Glutamatergic neuron (in vitro differentiated cells): ENCODE measurements at places on chromosomes 4 and X. TPM values are rescaled to one million over a fixed set of nuclear protein-coding genes. Genes with fewer than 3 reads are reported as not detected.

DNA sequence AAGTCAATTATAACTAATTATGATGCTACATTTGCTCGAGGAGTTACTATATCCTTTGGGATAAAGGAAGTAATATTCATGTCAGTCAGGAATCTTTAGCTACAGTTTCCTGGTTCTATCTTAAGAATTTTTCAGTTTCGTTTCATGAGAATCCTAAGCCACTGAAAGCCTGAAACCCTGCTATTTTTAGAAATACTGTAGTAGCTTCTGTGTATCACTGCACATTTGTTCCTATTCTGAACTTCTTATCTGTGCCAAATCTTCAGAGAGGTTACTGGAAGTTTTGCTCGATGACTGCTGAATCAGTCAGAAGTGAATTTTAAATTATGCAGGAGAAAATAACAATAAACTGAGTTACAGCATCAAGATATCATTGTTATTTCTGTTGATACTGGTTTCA is 249.2 kb downstream of the TENM3 start:
- H3K27ac ChIP-seq = no peak overlapping the region
- peaks cover 50% of the 10 kb centered on the region for H3K4me1 ChIP-seq
- no peak for DNase-seq
- no peaks in the 10 kb centered on the region for H3K36me3 ChIP-seq
- no peak overlapping the region for H3K4me3 ChIP-seq
- no peaks in the 10 kb centered on the region for H3K27me3 ChIP-seq

DNA sequence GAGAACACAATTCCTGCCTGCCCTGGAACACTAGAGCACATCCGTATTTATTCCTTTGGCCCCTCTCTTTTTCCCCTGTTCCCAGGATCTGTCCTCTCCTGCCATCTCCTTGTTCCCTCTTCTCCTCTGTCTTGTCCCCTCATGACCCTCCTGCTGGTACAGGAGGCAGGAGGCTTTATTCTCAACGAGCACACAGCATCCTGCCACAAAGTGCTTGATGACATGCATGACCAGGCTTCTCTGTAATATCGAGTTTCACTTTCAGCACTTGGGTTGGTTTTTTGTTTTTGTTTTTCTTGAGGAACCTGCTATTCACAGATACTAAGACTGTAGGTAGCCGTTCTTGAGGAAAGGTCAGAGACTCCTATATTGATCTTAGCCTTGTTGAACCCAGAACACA is 35.3 kb downstream of the NALF2 start:
- H3K27me3 ChIP-seq = peaks cover 2% of the 10 kb centered on the region
- H3K36me3 ChIP-seq = peaks cover 9% of the 10 kb centered on the region

DNA sequence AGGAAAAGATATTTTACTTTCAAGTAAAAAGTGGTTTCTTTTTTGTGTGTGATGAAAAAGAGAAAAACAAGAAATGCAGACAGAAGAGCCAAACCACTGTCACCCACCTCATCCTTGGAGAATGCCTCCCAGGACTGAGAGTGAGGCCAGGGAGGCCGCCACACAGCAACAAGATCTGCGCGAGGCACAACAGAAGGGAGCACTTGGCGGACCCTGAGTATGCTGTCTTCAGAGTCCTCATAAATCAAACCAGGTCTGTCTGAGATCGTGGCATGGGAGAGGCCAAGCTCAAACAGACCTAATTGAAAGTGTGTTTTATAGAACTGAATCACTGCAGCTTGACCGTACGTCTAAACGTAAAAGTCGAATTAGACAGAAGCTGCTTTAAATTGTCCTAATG is 134.3 kb upstream of the VCX2 start:
- H3K27ac ChIP-seq = no peak overlapping the region
- no peaks in the 10 kb centered on the region for H3K36me3 ChIP-seq
- H3K4me1 ChIP-seq = no peaks in the 10 kb centered on the region

PCYT1B gene
- total RNA-seq = 19.5 TPM

GRCh38 chrX:22148565-22148964 is 116.4 kb downstream of the PHEX start:
- H3K27me3 ChIP-seq = no peaks in the 10 kb centered on the region
- no peaks in the 10 kb centered on the region for H3K4me1 ChIP-seq
- H3K4me3 ChIP-seq = no peak overlapping the region

- no peak for DNase-seq
- peaks cover 14% of the 10 kb centered on the region for H3K27me3 ChIP-seq
- no peaks in the 10 kb centered on the region for H3K4me1 ChIP-seq
Observed at GRCh38 chr4:5052726-5053425, 1.6 kb downstream of the STK32B start.

XG gene
- total RNA-seq = not detected

GRCh38 chrX:70129816-70130215 is 3.4 kb upstream of the IGBP1 start:
- H3K27ac ChIP-seq = no peak overlapping the region
- H3K4me1 ChIP-seq = peaks cover 2% of the 10 kb centered on the region
- no peaks in the 10 kb centered on the region for H3K36me3 ChIP-seq
- no peaks in the 10 kb centered on the region for H3K27me3 ChIP-seq
- no peak for DNase-seq

- no peaks in the 10 kb centered on the region for H3K4me1 ChIP-seq
- DNase-seq = no peak
- H3K36me3 ChIP-seq = peaks cover 9% of the 10 kb centered on the region
- peaks cover 2% of the 10 kb centered on the region for H3K27me3 ChIP-seq
Observed at GRCh38 chr4:159352609-159353008, 249.7 kb downstream of the RAPGEF2 start.

- peaks cover 8% of the 10 kb centered on the region for H3K36me3 ChIP-seq
- no peak overlapping the region for H3K4me3 ChIP-seq
- H3K4me1 ChIP-seq = peaks cover 21% of the 10 kb centered on the region
- peaks cover 3% of the 10 kb centered on the region for H3K27me3 ChIP-seq
Observed at GRCh38 chr4:185728893-185729292, 83.1 kb downstream of the SORBS2 start.

OTUD6A gene
- not detected for total RNA-seq

GAB3 gene
- total RNA-seq = 9.6 TPM

DNA sequence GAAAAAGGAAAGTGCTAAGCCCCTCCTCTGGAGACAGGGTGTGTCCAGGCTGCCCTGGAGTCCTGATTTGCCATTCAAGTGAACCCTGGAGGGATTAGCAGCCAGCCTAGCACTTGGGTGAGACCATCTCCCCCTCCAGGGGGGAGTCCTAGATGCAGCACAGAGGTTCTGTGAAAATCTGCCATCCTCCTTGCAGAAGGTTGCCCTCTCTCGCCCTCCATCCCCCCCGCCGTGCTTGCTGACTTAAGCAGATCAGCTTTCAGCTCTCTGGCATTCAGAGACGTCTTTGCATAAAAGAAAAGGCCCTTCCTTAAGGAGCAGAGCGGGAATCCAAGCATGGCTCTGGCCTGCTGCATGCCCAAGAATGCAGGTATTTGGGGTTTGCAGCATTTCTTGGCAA is 102.1 kb upstream of the SCML1 start:
- H3K4me1 ChIP-seq = peaks cover 4% of the 10 kb centered on the region
- H3K4me3 ChIP-seq = peak overlapping the region; percentile 69
- H3K27ac ChIP-seq = peak overlapping the region; percentile 43
- no peaks in the 10 kb centered on the region for H3K36me3 ChIP-seq
- peaks cover 3% of the 10 kb centered on the region for H3K27me3 ChIP-seq
- DNase-seq = peak; percentile 71

MAGEA2B gene
- 10.6 TPM for total RNA-seq

DNA sequence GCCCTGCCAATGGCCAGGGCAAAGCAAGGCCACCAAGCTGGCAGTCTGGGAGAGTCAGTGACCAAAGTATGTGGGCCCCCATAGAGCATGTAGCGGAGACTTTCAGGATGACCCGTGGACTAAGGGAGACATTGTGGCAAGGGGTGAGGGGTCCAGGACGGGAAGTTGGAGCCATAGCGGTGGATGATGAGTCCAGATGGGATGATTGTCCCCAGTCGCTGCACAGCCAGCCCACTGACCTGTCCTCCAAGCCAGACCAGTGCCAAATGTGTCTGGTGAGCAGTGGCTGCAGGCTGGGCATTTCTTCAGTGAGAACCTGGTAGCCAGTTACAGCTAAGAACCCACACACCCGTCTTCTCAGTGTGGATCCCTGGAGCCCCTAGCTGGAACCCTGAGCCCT is 34.3 kb downstream of the ZNF185 start:
- no peaks in the 10 kb centered on the region for H3K36me3 ChIP-seq
- no peak overlapping the region for H3K27ac ChIP-seq
- no peak for DNase-seq
- no peak overlapping the region for H3K4me3 ChIP-seq

DNA sequence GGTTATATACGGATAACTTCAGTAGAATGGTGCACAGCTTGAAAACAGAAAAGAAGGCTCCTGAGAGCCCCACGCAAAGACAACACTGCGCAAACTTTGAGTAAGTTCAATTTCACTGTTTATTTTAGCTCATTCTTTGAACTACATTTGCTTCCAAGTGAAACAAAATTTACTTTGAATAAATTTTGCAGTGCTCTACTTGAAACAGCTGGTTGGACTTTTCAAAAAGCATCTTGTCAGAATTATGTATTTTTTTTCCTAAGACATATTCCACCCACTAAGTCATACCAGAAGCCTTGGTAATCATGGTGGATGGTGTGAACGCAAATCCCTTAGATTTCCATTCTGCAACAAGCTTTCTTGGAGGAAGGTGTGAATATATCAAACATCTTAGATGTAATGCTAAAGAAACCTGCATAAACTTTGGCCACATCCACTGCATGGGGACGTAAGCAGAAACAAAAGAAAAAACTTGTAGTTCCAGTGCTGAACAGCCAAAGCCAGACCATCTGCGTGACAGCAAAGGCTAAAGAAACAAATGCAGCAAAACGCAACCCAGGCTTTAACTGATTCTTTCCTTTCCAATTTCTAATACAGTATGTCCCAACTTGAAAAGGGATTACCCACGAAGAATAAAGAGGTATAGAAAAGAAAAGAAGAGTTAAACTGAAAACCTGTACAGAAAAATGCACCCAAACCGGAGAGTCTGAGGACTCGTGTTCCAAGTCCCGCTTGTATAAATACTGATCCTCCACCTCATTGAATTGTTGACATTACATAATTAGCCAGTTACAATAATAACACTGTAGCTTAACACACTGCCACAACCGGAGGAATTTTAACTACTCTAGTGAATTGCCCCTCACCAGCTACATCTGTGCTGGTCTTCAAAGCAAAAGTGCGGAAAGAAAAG is 90.9 kb downstream of the SH3RF1 start:
- peaks cover 11% of the 10 kb centered on the region for H3K4me1 ChIP-seq
- H3K4me3 ChIP-seq = no peak overlapping the region
- peaks cover 3% of the 10 kb centered on the region for H3K27me3 ChIP-seq
- DNase-seq = no peak
- no peaks in the 10 kb centered on the region for H3K36me3 ChIP-seq

GRCh38 chr4:31655328-31655727 is 935.2 kb downstream of the PCDH7 start:
- H3K4me1 ChIP-seq = no peaks in the 10 kb centered on the region
- H3K27ac ChIP-seq = no peak overlapping the region
- DNase-seq = no peak
- no peaks in the 10 kb centered on the region for H3K36me3 ChIP-seq
- H3K27me3 ChIP-seq = no peaks in the 10 kb centered on the region
- no peak overlapping the region for H3K4me3 ChIP-seq

GRCh38 chrX:77446908-77447652 is at the start of gene FGF16:
Gene FGF16, plus strand, starts transcription at chrX:77447389. Its CDS starts 286 bp downstream, at chrX:77447675.
- H3K27ac ChIP-seq = no peak within 1 kb of the TSS
- peak; percentile 22 for DNase-seq
- H3K4me3 ChIP-seq = peak within 1 kb of the TSS; percentile 81

DNA sequence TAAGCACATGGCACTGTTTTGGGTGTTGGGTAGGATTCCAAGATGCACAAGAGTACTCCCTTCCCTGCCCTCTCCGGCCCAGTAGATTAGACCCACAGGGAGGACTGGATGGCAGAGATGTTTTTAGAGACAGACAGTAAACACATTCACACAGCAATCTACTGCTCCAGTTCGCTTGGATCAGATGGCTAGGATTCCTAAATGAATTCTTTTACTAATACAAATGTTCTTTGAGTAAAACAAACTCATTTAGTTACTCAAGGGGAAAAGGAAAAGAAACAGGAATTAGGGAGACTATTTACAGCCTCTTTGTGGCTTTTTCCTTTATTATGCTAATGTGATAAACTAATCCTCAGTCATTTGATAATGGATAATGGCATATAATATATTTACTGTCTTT is 5.9 kb downstream of the SNX25 start:
- peaks cover 20% of the 10 kb centered on the region for H3K4me1 ChIP-seq
- no peak overlapping the region for H3K4me3 ChIP-seq
- DNase-seq = no peak
- no peak overlapping the region for H3K27ac ChIP-seq
- no peaks in the 10 kb centered on the region for H3K27me3 ChIP-seq

GYPB gene
- not detected for total RNA-seq

DNA sequence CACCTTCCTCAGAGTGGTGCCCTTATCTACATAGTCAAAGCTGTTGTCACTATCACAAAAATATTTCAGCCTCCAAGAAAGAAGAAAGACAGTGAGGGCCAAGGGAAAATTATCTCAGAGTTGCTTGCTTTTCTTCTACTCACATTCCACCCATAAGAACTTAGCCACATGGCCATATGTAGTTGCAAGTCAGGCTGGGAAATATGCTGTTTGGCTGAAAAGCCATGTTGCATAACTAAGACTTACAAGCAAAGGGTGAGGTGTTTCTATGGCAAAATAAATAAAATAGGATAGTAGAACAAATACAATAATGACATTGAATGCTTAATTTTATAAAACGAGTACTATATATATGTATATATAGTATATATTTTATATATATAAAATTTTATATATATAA is 365.9 kb upstream of the PABPC4L start:
- no peak for DNase-seq
- H3K27ac ChIP-seq = no peak overlapping the region
- no peaks in the 10 kb centered on the region for H3K27me3 ChIP-seq
- no peaks in the 10 kb centered on the region for H3K4me1 ChIP-seq
- no peak overlapping the region for H3K4me3 ChIP-seq
- H3K36me3 ChIP-seq = no peaks in the 10 kb centered on the region

DNA sequence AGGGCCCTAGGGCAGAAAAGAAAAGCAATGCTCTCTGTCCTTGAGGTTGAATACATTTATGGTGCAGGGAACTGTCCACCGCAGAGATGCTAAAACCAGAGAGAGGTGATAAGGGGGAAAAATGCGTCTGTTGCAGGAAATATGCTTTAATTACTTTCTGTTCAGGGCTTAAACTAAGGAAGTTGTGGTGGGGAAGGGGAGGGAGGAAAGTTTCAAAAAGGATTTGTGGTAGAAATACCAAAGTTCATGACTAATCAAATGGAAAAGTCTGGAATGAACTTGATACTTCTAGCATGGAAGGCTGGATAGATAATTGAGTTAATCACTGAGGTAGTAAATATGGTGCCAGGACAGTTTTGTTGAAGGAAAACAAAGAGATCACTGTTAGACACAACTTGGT is 99.0 kb downstream of the ASB9 start:
- H3K27me3 ChIP-seq = peaks cover 2% of the 10 kb centered on the region
- no peaks in the 10 kb centered on the region for H3K4me1 ChIP-seq
- no peak overlapping the region for H3K4me3 ChIP-seq
- H3K27ac ChIP-seq = no peak overlapping the region
